Naive thymus-derived CD8-positive, alpha-beta T cell (primary cell): ENCODE measurements at places on chromosomes 13 and 19. TPM values are rescaled to one million over a fixed set of nuclear protein-coding genes. Genes with fewer than 3 reads are reported as not detected.

Gene ONECUT3
- total RNA-seq, result not detected

DNA sequence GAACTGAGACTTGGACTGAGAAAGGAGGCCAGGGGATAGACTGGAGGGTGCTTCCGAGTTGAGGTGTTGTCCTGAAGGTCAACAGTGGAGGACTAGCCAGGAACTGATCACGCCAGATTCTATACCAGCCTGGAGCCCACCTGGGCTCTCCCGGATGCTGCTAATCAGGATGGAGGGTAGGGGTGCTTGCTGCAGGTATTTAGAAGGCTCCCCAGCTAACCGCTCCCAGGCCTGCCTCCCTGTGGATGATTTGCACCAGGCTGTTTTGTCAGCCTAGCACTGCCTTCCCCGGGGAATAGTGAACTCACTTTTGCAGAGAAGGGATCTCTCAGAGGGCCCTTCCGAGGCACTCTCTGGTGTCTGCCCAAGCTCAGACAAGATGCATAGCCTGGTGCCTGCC lies 60.5 kb upstream of the KCTD15 start:
- no peak for DNase-seq

DNA sequence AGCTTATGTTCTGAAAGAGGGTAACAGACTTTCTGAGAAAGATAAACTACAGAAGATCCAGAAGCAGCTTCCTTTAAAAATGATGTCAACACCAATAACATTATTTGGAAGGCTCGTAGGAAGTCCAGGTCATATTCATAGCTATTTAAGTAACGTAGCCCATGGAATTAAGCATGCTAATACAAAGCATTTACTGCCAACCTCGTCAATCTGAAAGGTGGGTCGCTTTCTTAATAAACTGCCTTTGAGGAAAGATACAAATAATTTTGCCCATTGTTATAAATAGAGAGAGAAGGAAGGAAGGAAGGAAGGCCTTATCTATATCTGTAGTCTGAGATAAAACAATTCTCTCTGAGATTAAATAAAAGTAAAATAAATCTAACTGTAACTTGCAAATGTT lies 80.3 kb downstream of the STARD13 start:
- no peak for DNase-seq

- no peak for DNase-seq
Measured at GRCh38 chr13:83350569-83350968, 531.7 kb downstream of the SLITRK1 start.

GRCh38 chr13:95236774-95237173 lies 64.5 kb downstream of the ABCC4 start:
- no peak for DNase-seq
